Cortex of kidney (tissue), 1 donor: ENCODE measurements at places on chromosomes 7 and 10.

DNA sequence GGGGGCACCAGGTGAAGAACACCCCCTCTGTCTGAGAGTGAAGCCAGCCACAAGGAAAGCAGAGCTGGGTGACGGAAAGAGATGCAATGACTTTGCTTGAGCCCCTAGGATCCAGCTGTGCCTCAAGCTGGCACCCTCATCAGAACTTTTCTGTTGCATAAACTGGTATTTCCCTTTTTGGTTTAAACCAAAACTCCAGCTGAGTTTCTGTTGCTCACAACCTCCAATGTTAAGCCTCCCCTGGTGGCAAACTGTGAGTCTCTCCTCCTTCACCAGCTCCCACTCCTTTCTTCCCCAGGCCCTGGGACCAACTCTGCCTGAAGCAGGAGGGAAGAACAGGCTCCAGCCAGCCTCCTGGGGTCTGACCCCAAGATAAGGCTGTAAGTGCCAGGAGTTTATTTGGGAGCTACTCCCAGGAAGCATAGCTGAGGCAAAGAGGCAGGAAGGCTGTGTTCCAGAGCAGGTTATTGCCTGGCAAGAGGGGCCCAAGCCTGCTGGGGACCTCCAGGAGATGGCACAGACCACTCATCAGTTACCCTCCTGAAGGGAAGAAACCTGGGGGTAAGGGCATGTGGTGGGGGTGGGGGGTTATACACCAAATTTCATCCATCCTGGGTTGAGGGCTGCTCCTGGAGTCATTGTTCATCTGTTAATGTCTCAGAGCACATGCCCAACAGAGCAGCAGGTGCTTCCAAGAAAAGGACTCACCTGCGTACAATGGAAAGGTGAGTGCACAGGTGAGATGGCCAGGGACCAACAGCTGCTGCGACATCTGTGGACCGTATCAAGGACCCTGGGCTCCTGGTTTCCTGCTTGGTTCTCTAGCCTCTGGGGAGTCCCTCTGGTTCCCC is 73.3 kb upstream of the NANOS1 start:
- no peak for DNase-seq

DNA sequence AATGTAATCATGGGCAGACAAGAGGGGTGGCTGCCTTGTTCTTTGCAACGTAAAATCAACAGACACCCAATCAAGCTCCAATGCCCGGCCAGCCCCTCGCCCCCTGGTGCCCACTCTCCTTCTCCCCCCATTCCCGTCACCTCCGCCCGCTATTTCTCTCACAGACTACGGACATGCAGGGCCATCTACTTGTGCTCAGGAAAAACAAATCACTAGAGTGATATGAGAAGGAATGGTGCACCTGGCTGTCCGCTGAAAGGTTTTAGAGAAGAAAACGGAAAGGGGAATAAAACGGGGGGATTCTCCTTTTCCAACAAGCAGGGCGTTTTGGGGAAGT is 396 bp downstream of the GRM8 start:
- no peak for DNase-seq

GRCh38 chr10:129448539-129448938 is 18.5 kb upstream of the MGMT start:
- no peak for DNase-seq

- DNase-seq: no peak
Observed at GRCh38 chr10:5830629-5831445, 17.6 kb upstream of the GDI2 start.

GRCh38 chr10:5346881-5347280 is 17.9 kb upstream of the UCN3 start:
- DNase-seq: no peak

- no peak for DNase-seq
Observed at GRCh38 chr10:3765146-3765545, 19.9 kb downstream of the KLF6 start.

GRCh38 chr10:66513504-66513903 is 412.3 kb upstream of the LRRTM3 start:
- no peak for DNase-seq

DNA sequence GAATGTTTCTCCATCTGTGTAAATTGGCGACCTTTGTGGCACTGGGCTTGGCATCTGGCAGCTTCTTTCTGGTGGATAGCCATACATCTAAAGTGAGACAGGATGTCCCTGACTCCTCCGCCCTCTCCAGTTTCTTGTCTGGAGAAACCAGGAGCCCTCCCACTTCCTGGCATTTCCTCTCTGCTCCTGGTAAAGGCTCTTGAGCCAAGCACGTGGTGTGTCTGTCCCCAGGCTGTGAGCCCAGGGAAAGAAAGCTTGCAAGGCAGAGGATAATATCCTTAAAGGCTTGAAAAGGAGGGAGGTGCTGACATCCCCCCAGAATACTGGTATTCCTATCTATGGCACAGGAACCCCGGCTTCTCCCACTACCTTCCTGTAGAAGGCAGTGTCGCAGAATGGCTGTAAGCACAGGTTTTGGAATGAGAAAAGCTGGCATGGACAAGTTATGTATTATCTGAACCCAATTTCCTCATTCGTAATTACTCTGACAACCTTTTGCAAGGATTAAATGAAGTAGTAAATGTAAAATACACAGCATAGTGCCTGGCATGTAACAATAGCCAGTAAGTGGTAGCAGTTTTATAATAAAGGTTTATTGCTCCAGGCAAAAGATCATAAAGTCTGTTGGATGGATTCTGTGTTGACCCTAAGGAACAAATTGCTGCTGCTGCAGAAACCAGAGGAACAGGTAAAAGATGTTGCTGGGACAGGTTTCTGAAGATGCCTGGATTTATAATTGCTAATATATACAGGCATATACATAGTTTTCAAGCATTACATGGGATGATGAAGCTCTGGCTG is 11.8 kb upstream of the ACSL5 start:
- DNase-seq: no peak

DNA sequence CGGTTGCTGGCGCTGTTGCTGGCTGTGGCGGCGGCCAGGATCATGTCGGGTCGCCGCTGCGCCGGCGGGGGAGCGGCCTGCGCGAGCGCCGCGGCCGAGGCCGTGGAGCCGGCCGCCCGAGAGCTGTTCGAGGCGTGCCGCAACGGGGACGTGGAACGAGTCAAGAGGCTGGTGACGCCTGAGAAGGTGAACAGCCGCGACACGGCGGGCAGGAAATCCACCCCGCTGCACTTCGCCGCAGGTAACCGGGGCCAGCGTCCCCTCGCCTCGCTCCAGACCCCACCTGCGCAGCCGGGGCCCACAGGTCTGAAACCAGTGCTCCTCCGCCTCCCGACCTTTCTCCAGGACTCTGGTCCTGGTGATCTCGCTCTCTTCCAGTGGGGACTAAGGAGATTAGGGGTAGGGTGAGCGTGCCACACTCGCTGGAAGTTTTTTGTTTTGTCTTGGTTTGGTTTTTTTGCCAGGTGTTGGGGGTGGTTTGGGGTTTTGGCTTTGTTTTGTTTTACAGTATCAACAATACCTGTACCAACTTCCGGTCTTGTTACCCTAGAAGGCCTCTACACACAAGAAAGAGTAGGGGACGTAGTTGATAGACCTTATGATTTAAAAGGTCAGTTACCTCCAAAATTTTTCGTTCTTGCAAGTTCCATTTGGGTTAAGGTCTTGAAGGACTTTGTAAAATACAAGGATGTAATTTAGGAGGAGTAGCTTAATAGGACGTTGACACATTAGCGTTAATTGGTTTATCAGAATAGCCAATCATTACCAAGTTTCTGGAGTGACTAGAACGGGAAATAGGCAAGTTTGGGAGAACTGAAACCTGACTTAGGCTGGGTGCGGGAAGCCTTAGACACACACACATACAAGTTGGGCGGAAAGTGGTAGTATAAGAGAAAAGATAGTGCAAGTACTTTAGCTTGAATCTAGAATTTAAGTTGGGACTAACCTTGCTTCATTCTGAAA is 704 bp downstream of the TNKS2 start:
- no peak for DNase-seq

- DNase-seq: no peak
Observed at GRCh38 chr10:65396997-65397396, 1528.8 kb upstream of the LRRTM3 start.

DNA sequence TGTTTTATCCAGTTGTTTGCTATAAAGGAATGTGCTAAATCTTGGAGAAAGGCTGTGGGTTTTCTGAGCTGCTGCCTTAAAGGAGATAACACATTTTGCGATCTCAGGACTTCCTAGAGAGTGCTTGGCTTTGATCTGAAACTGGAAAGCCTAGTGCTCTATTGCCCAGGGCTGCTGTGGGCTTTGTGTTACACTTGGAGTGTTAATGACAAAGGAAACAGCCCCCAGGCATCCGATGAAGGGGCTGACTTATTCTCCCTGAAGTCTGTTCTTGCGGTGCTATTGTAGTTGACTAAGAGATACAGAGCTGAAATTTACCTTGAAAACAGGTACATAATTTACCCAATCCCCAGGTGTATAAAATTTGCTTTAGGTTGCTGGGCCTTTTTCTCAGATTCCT is 74.5 kb downstream of the SND1 start:
- DNase-seq: no peak

GRCh38 chr10:101875068-101875688 is 31.6 kb upstream of the KCNIP2 start:
- no peak for DNase-seq
